Activated T-helper 9 cell treated with anti-CD3 and anti-CD28 coated beads, Interleukin-2, amount 50 U/mL, for 16 hours (primary cell): ENCODE measurements at places on chromosomes 5 and 9.

- DNase-seq: no peak
These were observed 671.8 kb downstream of the ACTL7B start for GRCh38 chr9:108184009-108184408.

GRCh38 chr9:124472770-124473169, 22.5 kb downstream of the ADGRD2 start:
- DNase-seq: no peak

GRCh38 chr9:74255489-74255984, 241.6 kb upstream of the RORB start:
- DNase-seq: no peak

GRCh38 chr5:37712750-37713149, 127.1 kb downstream of the GDNF start:
- no peak for DNase-seq

GRCh38 chr5:87307796-87308423, 40.2 kb downstream of the RASA1 start:
- no peak for DNase-seq

DNA sequence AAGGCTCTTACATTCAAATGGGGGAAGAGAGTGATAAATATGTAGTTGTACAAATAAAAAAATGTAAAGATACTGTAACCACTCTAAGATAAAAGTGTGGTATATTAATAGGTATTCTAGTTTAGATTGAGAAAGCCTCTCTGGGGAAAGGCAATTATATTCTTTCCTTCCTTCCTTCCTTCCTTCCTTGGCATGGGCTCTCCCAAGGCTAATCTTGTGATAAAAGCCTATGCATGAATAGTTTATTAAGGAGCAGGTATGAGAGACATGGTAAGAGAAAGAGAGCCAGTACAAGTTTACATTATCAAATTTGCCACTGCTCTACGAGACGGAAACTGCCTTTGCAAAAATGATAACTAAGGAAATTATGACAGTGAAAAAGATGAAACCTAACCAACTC, 588.8 kb downstream of the PRELID2 start:
- DNase-seq: no peak

- DNase-seq: no peak
These were observed 69.3 kb downstream of the COL23A1 start for GRCh38 chr5:178520851-178521250.

GRCh38 chr5:35830587-35830986, 26.1 kb upstream of the IL7R start:
- DNase-seq: no peak

DNA sequence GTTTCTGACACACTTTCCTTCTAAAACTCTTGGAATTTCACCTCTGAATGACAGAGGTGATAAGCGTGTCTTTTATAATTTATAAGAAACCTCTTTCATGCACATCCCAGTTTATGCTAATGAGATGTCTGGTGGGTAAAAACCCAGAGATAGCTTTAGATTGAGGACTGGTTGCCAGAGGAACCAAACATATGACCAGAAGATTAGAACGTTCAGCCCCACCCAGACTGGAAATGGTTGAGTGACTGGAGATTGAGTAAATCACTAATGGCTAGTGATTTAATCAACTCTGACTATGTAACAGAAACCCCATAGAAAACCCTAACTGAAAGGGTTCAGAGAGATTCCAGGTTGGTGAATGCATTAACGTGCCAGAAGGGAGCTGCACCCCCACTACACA, 69.2 kb downstream of the CDH18 start:
- no peak for DNase-seq

- DNase-seq: no peak
These were observed 2.0 kb downstream of the SCGB3A2 start for GRCh38 chr5:147880487-147880886.

GRCh38 chr5:140348104-140348503, 1.7 kb upstream of the HBEGF start:
- no peak for DNase-seq

DNA sequence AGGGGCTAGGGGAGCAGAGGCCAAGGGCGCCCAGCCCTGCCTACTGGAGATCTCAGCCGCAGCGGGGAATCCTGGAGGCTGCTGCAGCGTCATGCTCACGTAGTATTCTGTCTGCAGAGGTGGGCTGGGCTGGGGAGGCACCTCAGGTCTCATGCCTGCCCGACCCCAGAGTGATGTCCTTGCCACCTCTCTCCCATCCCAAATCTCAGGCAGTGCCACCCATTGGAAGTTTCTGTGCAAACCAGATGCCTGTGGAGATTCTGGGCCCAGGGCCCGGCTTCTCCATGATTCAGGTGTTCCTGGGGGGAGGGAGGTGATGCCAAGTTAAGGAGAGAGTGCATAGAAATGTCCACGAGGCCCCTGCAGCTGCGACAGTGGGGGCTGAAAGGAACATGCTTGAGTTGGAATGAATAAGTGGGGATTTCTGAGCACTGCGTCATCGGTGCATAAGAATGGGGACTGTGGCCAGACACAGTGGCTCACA, 72.0 kb downstream of the ANKRD33B start:
- no peak for DNase-seq

DNA sequence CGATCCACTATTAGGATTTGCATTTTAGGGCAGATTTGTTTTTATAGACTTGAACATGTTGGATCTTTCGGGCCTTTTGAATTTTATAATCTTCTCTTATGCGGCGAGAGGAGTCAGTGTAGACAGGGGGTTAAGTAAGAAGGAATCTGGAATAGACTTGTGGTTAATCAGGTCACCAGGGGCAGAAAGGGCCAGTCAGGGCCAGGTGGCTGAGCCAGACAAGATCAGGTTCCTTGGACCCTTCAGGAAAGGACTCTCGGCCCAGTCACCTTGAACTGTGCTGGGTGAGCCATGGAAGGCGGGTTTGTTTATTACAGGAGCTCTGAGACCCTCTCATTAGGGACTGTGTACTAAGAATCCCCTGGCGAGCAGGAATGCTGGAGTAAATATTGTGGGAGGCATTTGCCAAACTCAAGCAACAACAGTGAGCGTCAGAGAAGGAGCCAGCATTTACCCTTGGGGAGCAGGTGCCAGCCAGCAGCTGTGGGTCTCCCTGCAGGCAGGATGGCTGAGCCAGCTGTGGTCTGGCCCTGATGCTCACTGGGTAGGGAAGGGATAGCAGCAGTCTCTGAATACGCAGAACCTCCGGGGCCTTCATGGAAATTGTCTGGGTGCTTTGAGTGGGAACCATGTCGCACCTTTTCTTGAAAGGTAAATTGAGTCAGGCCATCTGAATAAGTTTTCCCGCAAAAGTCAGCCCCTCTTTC, 79.2 kb downstream of the UBE2QL1 start:
- no peak for DNase-seq

DNA sequence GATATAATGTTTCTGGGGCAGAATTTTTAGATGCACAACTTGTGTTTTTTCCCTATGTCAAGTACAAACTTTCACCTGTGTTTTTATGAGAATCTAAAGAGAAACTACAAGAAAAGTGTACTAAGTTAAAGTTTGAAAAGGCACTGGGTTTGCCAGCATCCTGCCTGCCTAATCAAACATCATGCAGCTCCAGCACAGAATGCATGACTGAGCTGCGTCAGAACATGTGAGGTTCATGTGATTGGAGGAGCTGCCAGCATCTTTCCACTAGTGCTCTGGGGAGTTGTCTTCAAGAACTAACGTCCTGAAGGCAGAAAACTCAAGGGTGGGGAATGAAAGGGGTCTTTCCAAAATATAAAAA, 46.1 kb upstream of the RIC1 start:
- DNase-seq: no peak

GRCh38 chr9:16623989-16624743, 246.3 kb downstream of the BNC2 start:
- no peak for DNase-seq

DNA sequence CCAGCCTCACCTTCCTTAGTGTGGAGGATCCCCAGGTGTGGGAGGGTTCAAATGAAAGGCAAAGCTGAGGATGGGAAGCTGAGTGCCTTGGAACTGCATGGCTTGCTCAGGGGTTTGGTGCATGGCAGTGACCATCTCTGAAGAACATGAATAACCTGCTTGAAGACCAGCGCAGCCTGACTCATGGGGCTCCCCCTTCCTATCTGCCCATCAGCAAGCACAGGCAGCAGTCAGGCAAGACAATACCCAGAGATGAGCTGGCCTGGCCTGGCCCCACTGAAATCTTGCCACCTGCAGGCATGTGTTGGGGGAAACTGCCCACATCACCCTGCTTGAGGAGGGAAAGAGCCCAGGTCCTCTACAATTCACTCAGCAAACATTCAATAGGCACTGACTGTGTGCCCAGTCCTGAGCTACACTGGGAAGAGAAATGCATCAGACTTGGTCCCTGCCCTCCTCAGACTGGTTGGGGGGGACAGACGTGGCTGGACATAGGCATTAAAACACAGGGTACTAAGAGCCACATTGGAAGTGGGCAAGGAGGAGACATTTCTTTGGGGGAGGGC, 105.0 kb upstream of the ALDH1B1 start:
- DNase-seq: no peak

- no peak for DNase-seq
These were observed 15.7 kb downstream of the NUDT12 start for GRCh38 chr5:103546858-103547257.

GRCh38 chr5:175472378-175472777, 6.0 kb upstream of the SFXN1 start:
- no peak for DNase-seq

GRCh38 chr5:171712616-171713015, 73.0 kb upstream of the SMIM23 start:
- no peak for DNase-seq

GRCh38 chr5:7927466-7928375, 58.8 kb downstream of the MTRR start:
- no peak for DNase-seq

DNA sequence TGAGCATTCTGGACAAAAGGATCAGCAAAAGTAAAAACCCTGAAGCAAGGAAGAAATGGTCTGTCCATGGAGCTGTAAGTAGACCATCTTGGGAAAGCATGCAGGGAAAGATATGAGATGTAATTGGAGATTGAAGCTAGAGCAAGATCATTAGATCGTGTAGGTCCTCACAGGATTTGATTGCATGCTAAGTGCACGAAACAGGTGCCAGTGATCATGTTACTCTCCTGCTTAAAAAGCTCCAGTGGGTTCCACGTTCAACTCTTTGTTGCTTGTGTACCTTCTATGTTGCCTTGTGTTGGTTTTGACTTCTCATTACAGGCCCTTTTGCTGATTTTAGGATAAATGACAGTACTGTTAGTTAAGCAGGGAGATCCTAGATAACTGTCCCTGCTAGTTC, 442.0 kb downstream of the DMRT2 start:
- DNase-seq: no peak

GRCh38 chr5:123104607-123105006, 15.6 kb downstream of the PRDM6 start:
- no peak for DNase-seq

- DNase-seq: no peak
These were observed 263.5 kb downstream of the TAF11L14 start for GRCh38 chr5:17897776-17898175.

DNA sequence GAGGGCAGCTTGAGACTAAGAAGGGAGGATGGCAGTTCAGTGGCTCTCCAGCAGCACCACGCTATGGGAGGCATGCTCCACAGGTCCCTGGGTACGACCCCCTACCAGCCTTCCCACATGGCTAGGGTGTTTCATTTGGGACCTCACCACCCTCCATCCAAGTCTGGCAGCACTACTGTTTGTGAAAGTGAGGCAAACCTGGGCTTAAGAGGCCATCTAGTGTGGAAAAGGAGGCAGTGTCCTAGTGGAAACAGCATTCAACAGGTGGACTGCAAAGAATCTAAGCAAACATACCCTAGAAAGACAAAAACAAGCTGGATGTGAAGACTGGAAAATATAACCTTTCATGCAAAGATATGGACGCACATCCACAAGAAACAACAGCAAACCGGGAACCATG, 4.8 kb upstream of the C5orf47 start:
- no peak for DNase-seq

- no peak for DNase-seq
These were observed 75.0 kb downstream of the CFAP95 start for GRCh38 chr9:69895659-69896058.

DNA sequence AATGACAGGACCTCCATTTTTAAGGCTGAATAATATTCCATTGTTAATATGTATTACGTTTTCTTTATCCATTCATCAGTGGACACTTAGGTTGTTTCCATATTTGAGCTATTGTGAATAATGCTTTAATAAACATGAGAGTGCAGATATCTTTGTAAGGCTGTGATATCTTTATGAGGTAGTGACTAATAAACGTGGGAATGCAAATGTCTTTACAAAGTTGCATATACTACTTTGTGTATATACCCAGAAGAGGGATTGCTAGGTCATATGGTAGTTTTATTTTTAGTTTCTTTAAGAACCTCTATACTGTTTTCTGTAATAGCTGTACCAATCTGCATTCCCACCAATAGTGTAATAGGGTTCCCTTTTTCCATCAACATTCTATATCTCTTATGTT, 148.7 kb downstream of the FOCAD start:
- no peak for DNase-seq

DNA sequence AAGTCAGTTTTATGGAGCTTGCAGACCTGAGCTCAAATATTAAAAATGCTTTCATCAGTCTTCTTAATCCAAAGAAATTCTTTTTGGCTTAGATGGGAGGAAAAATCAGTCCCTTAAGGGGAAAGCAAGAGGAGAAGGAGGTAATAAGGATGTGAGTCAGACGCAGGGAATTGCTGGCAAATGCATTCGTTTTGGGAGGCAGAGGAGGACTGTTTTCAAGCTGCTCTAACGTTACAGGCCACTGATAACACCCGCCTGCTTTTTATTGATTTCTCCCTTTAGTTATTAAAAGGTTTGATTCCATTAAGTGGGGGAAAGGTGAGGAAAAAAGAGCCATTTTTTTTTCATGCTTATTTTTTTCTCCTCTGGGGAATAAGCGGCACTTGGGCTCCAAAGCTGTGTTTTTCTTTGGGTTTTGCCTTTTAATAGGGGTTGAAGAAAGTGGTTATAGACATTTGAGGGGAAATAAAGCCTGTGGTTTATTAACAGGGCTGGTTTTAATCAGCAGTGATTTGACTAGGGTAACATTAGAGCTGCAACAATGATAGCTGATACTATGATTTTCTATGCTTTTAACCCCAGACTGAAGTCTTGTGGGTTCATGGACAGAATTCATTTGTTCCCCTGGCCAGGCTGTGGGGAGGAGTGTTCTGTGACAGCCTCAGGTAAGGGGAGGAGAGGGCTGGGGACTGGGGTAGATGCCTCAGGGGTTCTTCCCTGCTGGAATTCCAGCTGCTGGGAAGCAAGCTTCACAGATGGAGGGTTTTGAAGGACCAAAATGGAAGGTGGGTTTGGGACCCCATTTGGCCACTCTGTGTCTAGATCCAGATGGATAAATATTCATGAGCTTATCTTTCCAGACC, 225.2 kb downstream of the GAS1 start:
- no peak for DNase-seq
